ENCODE measurements at places on chromosomes 12 and 14.

GRCh38 chr12:41205070-41205709, 17.1 kb downstream of the PDZRN4 start:
- no peak for DNase-seq

DNA sequence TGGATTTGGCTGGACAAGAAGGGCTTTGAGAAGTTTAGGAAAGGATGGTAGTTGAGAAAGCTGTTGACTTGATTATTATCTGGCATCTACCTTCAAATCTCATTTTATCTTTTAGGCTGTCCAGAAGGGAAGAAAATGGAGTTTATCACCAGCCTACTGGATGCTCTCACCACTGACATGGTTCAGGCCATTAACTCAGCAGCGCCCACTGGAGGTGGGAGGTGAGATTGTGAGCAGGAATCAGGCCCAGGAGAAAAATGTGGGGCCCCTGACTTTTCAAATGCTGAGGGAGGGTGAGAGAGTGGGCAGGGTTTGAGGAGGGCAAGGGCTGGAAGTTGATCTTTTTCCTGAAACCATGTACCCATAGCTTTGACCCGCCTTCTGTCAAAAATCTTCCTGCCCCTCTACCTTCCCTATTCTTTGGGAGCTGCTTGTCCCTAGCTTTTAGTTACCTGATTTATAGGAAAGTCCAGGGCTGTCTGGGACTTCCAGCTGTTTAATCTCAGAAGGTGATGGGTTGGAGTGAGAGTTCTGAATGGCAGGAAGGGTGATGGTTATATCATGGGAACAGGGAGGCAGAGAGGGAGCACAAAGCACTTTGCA, 134.2 kb downstream of the SMOC1 start:
- DNase-seq, result no peak

DNA sequence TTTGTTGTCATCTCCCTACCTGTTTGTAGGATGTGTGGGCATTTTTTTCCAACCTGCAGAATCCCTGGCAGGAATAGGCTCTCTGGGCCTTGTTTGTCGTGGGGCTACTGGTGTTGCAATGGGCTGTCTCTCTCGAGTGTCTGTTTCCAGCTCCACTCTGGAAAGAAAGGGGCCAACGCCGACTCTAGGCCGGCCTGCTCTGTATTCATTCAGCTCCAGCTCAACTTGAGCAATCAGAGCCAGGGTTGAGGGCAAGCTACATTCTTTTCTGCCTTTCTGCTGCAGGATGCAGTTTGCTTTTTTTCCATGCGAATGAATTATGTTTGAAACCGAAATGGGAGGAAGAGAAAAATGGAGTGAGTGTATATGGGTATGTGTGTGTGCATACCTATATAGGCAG, 2.3 kb downstream of the JDP2 start:
- no peak for DNase-seq

DNA sequence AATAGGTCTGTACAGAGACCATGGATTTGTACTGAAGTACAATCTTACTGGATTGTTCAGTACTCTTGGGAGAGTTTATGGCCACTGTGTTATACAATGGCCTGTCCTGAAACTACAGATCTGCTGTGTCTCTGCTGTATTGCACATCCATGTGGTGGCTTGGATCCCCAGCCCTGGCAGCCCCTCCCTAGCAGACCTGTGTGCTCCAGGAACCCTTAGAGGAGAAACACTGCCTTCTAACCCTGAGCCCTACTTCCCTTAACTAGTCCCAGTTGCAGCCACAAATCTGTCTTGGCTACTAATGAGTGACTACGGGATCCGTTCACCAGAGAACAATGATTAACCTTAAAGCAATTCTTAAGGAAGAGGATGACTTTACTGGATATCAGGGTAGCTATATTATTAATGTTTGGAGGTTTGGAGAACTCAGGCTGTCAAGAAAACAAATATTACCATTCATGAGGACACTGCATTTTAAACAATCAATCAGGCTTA, 27.7 kb downstream of the RNF34 start:
- no peak for DNase-seq

DNA sequence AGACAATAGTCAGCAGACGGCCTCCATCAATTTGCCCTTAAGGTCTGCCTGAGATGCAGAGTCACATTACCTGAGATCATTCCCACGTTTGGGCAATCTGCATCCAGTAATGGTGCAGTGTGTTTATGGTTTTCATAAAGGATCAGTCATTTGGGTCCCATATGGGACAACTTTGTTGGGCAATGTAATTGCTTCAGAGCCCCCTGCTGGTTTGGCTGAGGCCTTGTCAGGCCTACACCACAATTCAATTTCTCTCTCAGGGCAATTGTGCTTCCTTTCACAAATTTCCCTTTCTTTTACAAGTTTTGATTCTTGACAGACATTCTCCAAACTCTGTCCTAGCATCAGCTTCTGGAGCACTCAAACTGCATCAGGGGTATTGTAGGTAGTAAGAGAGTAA, 191.2 kb upstream of the SSTR1 start:
- no peak for DNase-seq

GRCh38 chr12:45671254-45671653, 58.3 kb upstream of the ARID2 start:
- DNase-seq, result no peak

DNA sequence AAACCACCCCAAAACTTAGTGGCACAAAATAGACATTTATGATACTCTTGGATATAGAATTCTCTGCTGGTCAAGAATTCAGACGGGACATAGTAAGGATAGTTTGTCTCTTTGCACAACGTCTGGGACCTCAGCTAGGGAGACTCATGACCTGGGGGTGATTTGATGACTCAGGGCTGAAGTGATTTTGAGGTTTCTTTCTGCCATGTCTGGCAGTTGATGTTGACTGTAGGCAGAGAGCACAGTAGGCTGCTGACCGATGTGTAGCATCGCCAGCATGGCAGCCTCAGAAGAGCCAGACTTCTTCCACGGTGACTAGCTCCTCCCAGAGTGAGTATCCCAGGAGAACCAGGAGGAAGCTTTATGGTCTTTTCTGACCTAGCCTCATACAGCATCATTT, 88.9 kb upstream of the FRMD6 start:
- DNase-seq, result no peak

GRCh38 chr14:33747749-33748148, 203.1 kb downstream of the EGLN3 start:
- DNase-seq, result no peak

- DNase-seq, result no peak
Measured at GRCh38 chr12:47986832-47987231, 17.4 kb downstream of the COL2A1 start.

GRCh38 chr14:99619835-99620834, 16.1 kb upstream of the CCDC85C start:
- peak; percentile 30 for DNase-seq

- no peak for DNase-seq
Measured at GRCh38 chr14:99530407-99531155, 49.4 kb downstream of the CCNK start.

DNA sequence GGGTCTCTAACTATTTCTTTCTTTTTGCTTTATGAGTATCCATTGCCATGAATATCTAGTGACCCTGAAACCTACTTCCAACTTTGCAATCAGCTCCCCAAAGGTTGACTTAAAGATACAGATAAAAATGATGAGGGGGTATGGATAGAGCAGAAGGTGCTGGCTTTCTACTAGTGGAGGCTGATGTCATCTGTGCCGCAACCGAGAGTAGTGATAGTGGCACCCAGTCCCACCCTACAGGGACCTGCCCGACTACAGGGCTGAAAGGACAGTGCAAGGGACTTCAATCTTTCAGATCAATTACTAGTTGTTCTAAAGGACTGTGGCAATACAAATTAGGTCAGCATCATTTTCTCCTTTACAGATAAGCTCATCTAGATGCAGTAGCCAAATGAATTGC, 806.0 kb downstream of the VRK1 start:
- DNase-seq, result no peak

- DNase-seq, result peak; percentile 14
Measured at GRCh38 chr14:63909984-63910383, 57.2 kb downstream of the SYNE2 start.

DNA sequence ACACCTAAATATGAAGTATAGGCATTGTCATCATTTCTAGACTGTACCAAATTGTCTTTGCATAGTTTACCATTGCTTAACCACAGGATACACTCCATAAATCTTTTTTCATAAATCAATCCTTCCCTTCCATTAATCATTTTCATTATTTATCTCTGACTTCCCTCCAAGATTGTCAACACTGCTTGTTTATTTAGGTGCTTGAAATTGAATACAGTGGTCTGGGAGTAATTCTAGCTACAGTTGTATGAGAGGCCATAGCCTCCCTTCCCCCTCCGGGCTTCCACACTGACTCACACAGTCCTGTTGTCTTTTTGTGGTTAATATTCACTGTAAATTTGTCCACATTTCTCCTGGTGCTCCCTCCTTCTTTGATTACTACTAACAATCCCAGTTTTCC, 114.2 kb upstream of the ARID2 start:
- peak; percentile 41 for DNase-seq

DNA sequence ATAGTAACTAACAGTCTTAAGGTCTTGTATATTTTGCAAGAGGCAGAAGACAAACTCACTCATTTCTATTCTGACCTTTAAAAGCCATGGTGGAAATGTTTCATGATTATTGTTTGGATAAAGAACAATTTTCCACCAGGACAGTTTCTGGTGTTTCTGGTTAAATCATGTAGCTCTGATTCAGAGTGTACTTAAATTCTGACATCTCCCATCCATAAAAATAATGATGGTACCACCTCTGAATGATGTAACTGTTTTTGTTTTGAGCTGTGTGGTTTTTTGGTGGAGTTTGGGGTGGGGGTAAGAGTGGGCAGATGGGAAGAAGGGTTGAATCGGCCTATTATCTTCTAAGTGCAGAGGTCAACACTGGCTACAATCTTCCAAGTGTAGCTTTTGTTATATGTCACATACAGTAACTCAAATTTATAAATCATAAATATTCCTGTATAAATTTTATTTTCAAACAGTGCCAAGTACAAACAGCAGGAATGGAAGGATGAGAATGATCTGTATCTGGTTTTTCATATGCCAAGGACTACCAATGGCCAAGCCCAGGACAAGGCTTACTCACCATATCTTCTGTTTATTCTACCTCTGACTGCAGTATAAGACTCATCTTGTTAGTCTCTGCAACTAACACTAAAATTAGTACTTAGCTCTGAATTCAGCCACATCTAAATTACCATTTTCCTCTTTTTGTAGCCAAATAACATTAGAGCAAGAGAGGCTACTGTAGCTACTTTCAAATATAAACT, 108.7 kb downstream of the BCAT1 start:
- no peak for DNase-seq

DNA sequence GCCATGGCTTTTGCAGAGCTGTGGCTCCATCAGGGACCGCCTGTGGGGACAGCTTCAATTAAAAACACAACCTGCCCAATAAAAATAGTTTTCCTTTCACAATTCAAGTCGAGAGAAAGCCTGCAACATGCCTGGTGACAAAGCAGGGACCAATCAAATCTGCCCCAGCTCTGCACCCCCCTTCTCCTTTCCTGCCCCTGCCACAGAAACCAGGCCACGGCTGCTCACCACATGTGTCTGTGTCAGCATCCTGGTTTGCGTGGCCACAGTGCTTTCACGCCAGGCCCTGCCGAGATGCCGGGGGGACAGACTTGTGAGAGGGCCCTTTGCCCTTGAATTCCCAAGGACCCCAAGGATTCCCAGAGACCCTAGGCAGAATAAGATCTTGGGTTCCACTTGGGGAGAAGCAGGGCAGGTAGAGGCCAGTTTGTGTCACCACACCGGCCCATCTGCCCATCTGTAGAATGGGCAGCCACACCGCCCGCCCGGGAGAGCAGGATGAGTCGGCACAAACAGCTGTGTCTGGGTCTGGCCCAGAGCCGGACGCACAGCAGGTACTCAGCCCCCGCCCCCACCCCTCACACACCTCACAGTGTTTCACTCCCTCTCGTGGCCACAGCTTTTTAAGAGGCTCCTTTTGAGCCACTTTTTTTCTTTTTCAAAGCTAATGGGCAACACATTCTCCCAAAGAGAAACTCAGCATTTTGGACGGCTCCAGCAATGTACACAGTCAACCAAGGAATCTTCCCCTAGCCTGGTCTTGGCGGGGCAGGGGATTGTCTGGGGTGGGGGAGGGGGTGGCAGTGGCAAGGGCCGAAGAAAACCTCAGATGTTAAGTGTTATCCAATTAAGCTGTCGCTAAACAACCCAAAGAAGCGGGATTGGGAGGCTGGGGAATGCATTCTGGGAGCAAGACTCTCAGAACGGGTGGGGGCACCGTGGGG, 41.5 kb downstream of the BCL11B start:
- no peak for DNase-seq

DNA sequence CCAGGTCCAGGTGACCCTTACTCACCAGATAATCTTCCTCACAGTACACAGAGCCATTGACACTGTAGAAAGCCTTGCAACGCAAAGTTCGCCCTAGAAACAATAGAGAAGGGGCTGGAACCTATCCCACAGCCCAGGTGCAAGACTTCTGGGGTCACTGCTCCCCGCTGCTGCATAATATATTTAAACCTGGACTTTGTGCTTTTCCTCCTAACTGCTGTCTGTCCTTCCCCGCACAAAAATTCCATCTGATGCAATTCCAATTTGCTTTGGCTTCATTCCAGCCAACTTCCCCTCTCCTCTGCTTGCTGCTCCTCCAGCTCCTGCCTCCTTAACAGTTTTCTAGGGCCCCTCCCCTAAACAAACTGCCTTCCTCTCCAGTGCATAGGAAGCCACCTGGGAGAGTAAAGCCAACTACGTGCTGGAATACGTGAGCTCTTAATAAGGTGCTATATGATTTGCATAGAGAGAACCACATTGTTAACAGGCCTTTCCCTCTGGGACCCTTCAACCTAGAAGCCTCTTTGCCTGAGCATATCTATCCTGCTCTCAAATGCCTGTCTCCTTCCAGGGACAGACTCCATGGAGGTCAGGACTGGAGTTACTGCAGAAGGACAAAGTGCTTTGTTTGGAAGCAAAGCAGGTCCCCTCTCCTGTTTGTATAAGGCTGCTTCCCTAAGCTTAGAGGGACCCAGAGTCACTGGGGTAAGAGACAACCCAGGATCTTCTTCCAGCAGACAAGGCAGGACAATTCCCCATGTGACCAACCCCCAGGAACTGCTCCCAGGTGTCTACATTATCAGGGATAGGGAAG, 5.5 kb downstream of the AJUBA start:
- DNase-seq, result no peak

DNA sequence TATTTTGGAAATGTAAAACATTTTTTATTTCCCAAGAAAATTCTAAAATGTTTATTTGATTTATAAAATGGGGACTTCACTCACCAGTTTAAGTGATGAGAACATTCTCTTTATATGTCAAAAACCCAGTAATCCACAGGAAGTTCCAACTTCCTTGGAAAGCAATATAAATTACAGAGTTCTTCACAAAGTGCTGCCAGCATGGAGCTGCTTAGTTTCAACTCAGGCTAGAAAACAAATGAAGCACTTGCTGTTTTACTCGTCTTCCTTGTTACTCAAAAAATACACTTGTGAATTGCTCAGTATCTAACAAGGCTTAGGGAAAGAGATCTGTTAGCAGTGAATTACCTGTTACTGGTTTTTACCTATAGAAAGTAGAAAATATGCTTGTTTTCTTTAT, 942.7 kb upstream of the MDGA2 start:
- DNase-seq, result no peak

Measured in HS-5 (cell line).